Prostate gland (tissue), 2 donors: ENCODE measurements at places on chromosomes 3 and 15.

GRCh38 chr3:57877116-57877515 lies 121.0 kb downstream of the SLMAP start:
- DNase-seq: no peak

GRCh38 chr3:141881702-141882101 lies 5.3 kb downstream of the ATP1B3 start:
- DNase-seq: no peak

DNA sequence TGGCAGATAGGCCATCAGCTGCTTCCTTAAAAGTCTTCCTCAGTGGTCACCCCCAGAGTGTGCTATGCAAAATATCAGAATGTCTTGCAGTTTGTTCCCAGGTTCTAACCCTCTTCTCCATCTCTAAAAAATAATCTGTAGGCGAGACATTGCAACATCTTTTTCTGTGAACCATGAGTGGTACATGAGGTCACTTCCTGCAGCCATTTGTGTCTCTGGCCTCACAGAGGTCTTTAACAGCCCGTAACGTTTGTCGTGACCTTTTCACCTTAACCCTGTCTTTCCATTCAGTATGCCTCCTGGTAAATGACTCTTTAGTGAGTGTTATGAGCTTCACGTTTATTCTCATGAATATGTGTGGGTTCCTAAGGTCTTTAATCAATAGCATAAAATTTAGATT lies 145.4 kb downstream of the KLHL25 start:
- no peak for DNase-seq

DNA sequence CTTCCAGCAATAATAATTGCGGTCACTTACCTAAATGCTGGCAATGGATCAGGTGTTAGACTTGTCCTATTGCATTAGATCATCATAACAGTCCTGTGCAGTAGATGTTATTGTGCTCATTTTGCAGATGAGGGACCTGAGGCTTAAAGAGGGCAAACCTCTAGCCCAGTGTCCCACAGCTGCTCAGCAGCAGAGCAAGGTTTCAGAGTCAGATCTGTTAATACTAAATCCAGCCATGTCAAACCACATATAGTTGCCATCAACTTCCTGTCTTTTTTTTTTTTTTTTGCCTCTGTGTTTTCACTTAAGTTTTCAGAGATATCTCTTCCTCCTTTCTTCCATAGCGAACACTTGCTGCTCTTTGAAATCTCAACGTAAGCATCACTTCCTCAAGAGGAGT lies 12.1 kb downstream of the FEZF2 start:
- DNase-seq: no peak
